ENCODE measurements at places on chromosomes 1 and 21.

DNA sequence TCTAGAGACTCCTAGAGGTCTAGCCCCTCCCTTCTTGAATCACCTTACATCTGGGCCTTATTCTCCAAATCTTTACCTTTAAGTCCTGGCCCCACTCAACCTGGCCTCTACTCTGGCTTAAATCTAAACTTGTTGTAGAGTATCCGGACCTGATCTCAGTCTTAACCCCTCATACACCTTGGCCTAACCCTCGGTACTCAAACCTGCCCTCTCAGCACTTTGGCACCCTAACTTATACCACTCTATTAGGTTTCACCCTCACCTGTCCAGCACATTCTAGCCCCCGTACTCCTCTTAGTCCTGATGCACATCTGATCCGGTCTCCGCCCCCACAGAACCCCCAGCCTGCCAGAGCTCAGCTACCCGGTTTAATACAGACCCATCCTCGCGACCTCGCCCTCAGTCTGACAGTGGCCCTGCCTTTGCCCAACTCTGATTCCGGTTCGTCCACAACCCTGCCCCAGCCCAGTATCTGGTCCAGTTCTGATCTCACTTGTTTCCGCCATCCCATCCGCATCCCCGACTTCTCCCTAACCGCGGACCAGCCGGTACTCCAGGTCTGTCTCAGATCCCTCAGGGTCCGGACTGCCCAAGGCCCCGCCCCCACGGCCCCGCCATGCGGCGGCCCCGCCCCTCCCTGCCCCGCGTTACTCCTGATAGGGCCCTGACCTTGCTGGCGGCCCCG is 1.5 kb downstream of the TRIM62 start:
- DNase-seq = no peak

- no peak for DNase-seq
Observed at GRCh38 chr21:37749132-37749531, 167.1 kb downstream of the KCNJ6 start.

- no peak for DNase-seq
Observed at GRCh38 chr1:246837418-246838117, 94.2 kb downstream of the AHCTF1 start.

DNA sequence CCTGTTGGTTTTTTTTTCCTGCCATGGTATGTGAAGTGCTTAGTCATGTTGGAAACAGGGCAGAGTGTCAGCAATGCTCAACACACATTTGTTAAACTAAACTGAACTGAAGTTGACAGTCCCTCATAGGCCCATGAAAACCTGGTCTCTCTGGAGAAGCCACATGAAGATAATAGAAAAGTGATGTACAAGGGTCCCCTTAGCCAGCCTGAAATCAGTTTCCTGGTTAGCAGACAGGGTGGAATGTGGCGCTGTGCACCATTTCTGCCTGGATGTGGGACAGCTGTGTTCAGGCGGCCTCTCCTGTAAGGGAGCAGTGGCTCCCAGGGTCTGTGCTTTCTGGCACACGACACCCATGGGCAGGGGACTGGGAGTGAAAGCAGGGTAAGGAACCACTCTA is 9.9 kb upstream of the CHI3L1 start:
- DNase-seq = no peak

DNA sequence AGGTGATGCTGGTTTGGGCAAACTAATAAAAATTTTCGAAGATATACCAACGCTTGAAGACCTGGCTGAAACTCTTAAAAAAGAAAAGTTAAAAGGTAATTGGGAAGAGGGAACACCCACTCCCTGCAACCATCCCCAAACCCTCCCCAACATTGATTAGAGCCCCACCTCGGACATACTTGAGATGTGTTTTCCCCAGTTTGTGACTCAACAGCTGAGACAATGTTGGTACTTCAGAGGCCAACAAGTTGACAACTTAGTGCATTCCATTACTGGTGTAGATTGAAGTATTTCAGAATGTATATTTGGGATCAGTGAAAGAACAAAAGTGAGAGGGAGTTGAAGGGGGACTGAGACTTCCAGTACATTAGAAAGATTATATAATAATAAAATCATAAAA is 5.1 kb downstream of the IFI16 start:
- DNase-seq = no peak

DNA sequence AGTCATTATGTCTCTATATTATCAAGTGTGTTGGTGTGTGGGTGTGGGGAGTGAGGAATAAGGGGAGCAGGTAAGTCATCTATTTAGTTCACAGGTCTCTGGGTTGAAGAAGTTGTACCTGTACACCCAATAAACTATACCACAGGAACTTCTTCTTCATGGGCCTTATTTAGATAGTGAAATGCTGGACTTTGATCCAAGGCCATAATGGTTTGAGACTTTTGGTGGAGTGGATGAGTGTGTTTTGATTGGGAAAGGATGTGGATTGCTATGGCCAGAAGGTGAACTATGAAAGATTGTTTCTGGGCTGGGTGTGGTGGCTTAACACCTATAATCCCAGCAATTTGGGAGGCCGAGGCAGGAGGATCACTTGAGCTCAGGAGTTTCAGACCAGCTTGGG is 7.0 kb upstream of the ZMYM6 start:
- DNase-seq = no peak

GRCh38 chr1:100928128-100928527 is 32.2 kb downstream of the SLC30A7 start:
- DNase-seq = no peak

DNA sequence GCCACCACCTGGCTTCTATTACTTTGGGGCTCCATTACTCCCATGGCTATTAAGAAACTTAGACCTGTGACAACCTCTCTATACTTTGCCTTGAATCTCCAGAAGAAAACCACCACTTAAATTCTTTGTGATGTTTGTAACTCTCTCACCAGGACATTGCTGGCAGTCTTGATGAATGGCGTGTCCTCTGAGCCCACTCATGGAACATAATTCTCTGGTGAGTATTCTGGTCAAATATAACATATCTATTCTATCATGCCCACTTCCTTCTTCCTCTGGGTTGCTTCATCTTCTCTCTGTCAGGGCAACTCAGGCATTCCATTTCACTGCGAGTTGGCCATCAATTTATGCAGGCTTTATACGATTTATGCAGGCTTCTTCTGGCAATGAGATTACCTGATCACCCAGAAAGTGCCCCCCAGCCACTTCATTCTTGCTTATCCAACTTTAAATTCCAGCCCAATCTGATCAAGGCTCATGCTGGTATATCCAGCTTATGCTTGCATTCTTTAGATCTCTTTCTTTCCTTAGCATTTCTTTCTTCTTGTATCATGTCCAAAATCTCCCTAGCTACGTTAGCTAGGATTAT is 112.0 kb upstream of the CHRM3 start:
- no peak for DNase-seq

GRCh38 chr1:113453771-113454083 is 63.4 kb downstream of the MAGI3 start:
- DNase-seq = no peak

GRCh38 chr1:84152649-84153056 is 8.6 kb downstream of the PRKACB start:
- DNase-seq = no peak

GRCh38 chr1:240611228-240611618 is 732 bp downstream of the GREM2 start:
- no peak for DNase-seq

GRCh38 chr1:91809317-91809716 is 76.6 kb downstream of the TGFBR3 start:
- no peak for DNase-seq

DNA sequence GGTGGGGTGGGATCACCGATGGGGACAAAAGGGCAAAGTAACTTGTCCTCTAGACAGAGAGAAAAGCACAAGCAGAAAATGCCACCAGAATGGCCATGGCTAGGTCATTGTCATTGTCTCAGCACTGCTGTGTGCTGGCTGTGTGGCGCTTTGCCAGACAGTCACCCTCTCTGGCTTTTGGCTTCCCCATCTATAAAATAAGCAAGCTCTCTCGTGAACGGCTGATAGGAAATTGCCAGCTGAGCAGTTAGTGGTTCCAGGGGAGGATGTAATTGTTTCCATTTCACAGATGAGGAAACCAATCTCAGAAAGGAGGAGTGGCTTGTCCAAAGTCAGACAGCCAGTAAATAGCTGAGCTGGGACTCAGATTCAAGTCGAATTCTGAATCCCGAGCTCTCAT is 32.5 kb downstream of the PADI2 start:
- no peak for DNase-seq

- no peak for DNase-seq
Observed at GRCh38 chr1:196543833-196544232, 64.4 kb downstream of the KCNT2 start.
